H4 (cell line): ENCODE measurements at places on chromosomes 12 and 14. TPM values are rescaled to one million over a fixed set of nuclear protein-coding genes. Genes with fewer than 3 reads are reported as not detected.

DNA sequence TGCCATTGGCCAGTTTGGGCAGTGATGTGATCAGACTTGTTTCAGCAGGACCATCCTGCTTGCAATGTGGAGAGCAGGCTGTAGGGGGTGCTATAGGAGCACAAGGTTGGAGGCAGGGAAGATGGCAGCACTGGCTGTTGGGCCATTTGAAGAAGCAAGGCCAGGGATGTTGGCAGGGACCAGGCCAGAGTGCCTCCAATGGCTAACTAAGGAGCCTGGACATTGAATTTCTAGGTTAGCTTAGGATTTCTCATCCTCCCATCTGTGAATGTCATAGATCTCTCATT lies 23.5 kb downstream of the FGF23 start:
- peak; percentile 56 for DNase-seq

- no peak for DNase-seq
Observed at GRCh38 chr12:79016181-79016580, 151.6 kb downstream of the SYT1 start.

GRCh38 chr14:100484531-100485267 lies 102.5 kb downstream of the BEGAIN start:
- no peak for DNase-seq

- DNase-seq: no peak
Observed at GRCh38 chr12:124687917-124688316, 120.5 kb upstream of the NCOR2 start.

GRCh38 chr14:35825968-35826217 lies 245 bp upstream of the BRMS1L start:
- no peak for DNase-seq

GRCh38 chr14:68546839-68547238 lies 246.0 kb downstream of the ZFP36L1 start:
- no peak for DNase-seq

DNA sequence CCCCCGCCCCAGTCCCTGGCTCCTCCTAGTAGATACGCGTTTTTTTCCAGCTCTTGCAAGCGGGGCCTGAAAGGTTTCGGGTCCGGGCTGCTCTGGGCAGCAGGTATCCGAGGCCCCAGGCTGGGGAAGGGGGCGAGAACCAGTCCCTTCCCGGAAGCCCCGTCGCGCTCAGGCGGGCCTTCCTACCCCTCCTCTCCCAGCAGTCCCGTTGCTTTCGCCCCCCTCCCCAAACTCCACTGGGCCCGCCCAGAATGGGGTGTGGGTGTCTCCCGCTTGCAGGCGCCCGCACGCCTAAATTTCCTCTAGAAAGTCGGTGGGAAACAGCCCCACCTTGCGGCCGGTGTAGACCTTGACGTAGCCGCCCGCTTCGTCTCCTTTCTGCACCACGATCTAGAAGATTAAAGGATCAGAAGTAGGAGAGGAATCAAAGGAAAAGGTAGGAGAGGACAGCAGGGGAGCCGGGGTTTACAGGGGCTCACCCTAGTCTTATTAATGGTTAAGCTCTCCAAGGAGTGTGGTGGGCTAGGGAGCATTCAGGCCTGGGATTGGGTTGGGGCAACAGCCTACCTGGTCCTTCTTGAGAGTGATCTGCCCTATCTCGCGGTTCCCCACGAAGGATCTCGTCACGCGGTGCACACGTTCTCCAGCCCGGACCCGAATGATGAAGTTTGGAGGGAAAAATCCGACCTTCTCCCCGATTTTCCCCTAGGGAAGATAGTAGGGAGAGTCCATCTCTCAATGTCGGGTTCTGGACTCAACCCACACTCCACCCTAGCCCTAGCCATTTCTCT lies 7.3 kb downstream of the STAC3 start:
- DNase-seq: no peak

DNA sequence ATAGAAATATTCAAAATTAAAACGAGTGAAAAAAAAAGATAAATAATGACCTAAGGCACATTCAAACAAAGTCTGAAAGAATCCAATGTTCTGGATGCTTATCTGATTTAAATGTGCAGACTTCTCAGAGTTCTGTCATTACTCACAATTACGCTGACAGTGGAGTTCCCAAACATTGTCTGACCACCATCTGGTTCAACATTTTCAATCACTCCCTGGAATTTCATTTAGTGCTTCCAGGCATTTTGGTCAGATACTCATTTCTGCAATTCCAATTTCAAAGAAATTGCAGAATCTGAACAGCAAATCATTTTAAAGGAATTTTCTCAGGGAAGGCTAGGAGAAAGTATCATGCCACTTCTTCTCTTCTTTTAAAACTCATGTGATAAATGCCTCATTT lies 398.2 kb upstream of the PDE3A start:
- DNase-seq: peak; percentile 59

DNA sequence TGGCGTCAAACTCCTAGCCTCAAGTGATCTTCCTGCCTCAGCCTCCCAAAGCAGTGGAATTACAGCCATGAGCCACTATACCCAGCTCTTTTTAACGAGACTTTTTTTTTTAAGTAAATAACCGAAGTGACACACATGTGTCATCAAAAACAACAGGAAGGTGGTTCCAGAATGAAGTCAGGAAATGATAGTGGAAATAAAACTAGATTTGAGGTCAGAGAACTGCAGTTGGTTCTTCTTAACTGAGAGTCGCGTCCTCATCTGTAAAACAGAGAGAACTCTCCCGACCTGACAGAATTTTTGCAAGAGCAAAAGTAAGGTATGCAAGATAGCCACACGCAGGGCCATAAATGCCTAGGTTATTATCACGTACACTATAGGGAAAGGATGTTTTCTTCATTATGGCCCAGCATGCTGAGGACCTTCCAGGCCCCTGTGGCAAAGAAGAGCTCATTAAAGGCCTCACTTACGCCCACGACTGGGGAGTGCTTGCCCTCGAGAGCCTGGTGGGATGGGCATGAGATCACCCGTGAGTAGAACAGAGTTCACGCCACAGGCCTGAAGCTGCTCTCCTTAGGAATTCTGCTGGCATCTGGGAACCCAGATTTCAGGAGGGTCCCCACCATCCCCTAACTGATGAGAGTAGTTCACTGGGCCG lies 67.2 kb downstream of the SCARB1 start:
- no peak for DNase-seq

GRCh38 chr14:54435500-54435981 lies 5.6 kb downstream of the CNIH1 start:
- DNase-seq: peak; percentile 23

DNA sequence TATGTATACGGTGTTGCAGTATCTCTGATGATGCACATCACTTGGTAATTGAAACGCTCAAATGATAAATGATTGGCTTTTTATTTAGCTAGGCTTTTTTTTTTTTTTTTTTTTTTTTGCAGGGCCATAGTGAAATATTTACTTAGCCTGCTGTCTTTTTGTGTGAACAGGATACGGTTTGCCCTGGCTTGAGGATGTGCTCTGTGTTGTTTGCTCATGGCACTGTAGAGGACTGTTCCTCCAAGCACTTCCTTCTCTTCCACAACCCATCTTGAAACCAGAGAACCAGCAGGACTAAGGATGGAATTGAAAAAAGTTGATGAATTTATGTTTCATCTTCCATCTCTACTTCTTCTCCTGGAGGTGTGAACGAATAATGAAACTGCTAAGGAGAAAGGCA lies 15.5 kb upstream of the SSPN start:
- no peak for DNase-seq

- no peak for DNase-seq
Observed at GRCh38 chr12:49537752-49538509, 899 bp upstream of the KCNH3 start.

Gene PLXNC1
- 1.6 and 1.9 TPM in 2 replicates for total RNA-seq

Gene COX8C
- total RNA-seq: not detected in 2 replicates

Gene SYCP3
- total RNA-seq: not detected in 2 replicates

Gene CFAP54
- total RNA-seq: 0.64 and 1.8 TPM in 2 replicates
